NCI-H1092 treated with DMSO at 0.1 percent for 48 hours (cell line): ENCODE measurements at places on chromosomes 3 and 15.

DNA sequence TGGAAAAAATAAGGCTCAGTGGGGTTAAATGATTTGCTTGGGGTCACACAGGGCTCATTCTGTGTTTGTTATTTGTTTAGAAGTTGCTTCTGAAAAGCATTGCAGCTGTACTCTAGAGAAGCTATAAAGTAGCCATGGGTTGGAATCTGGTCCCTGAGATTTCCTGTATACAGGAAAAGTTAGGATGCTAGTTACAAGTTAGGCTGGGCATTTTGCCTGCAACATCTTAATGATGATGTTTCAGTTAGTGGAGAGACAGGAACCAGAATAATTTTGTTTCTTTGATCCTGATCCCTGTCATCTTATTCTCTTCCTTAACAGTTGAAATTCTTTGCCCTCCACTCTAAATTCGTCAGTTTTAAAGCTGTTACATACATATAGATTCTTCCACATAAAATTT, 445.3 kb downstream of the OTOL1 start:
- DNase-seq = no peak

DNA sequence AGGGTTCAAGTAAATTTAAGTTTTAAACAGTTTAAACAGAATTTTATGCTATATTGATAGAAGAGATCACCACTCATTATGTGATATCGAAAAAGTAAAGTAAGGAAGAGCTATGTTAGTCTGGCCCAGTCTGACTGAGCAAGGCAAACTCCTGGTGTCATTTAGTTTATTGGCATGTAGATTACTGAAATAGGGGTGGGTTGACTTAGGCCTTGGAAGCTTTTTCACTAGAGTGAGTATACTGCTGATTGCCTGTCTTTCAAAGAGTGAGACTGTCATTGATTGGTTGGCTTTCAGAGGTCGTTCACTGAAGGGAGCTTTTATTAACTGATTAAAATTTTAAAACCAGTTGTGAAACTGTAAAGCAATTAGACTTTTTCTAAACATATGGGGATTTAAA, 294.5 kb downstream of the NAALADL2 start:
- DNase-seq = no peak

- DNase-seq = no peak
These were observed 127.2 kb upstream of the IQSEC1 start for GRCh38 chr3:13200465-13200864.

DNA sequence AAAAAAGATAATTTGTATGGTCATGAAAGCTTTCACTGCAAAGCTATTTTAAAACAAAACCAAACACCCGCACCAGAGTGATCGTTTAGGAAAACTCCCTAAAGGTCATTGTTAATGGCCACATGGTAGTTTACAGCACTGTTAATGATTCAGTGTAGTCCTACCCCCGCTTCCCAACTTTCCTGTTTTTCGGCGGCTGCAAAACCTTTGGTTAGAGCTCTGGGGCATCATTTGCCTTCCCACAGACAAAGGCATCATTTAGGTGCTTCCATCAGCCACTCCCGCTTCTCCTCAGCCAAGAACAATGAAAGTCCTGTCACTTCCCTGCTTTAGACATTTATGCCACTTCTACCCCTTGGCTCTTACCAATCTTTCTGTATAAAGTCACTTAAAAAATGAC, 10.6 kb downstream of the MELTF start:
- no peak for DNase-seq

- DNase-seq = no peak
These were observed 16.5 kb upstream of the FGF7 start for GRCh38 chr15:49406352-49407118.

DNA sequence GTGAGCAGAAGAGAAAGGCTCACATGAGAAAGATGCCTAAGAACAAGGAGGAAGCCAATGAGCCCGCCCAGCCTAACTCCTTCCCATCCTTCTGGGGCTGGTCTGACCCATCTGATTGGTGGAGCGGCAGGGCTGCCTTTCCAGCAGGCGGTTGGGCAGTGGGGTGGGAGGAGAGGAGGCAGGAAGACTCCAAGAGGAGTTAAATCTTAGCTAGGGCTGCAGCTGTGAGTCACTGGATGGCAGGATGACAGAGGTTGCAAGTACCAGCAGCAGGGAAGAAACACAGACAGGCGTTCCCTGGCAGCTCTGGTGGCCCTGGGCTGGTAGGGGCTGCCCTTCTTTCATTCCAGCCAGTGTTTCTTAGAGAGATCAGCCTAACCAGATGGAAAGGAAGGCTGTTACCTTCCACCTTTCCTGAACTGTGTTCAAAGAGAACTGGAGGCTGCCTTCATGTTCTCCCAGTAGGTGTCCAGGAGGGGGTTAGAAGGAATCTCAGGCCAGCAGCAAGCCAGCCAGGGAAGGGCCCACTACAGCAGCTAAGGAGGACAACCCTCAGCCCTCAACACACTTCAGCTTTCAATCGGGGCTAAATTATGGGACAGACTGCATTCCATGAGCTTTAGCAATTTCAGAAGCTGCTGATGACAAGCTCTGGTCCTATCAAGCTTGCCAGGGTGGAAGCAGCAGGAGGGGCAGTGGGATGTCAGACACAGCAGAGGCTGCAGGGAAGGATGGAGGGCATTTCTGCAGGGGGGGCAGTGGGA, 50.3 kb downstream of the CHSY1 start:
- DNase-seq = no peak

DNA sequence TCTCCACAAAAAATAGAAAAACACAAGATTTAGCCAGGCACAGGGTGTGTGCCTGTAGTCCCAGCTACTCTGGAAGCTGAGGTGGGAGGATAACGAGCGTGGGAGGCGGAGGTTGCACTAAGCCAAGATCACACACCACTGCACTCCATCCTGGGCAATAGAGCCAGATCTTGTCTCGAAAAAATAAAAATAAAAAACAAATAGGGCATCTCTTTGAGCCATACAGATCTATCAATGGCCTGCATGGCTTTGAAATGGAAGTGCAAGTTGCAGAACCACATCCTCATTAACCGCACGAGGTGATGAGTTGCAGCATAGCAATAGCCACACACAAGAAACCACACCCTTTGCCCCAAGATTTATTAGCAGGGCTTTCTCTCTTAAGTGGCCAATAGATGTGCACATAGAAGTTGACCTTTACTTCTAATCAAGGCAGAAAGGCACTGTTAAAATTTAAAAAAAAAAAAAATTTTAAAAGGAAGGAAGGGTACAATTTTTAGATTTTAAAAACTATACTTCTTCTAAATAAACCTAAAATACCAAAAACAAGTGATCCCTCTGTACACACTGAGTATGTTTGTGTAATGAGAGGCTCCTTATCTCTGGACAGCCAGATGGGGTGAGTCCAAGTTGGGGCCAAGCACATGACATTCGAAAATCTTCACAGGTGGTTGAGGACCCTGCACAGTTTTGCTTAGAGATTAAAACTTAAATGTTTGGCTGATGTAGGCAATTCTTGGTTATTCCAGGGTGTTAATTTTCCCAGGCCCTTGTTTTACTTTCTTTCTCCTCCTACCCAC, 53.4 kb downstream of the FILIP1L start:
- DNase-seq = no peak

- no peak for DNase-seq
These were observed 30.1 kb downstream of the PLOD2 start for GRCh38 chr3:146130881-146131371.

DNA sequence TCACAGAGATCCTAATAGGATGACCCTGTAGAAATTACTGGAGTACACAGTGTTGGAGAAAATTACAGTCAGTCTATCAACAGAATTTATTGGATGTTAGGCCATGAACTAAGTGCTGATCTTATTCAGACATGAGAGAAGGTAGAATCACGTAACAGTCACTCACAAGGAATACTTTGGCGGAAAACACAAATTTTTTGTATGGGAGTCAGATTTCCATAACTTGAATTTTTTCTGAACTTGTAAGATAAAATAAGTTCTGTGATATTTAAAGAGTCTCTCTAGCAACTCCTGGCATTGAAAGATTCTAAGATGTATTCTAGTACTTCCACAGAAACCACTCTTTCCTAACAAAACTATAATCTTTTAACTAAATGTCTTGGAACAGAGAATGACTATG, 178.8 kb upstream of the MME start:
- no peak for DNase-seq
